Kidney capillary endothelial cell (primary cell): ENCODE measurements at places on chromosomes 5 and 9.

DNA sequence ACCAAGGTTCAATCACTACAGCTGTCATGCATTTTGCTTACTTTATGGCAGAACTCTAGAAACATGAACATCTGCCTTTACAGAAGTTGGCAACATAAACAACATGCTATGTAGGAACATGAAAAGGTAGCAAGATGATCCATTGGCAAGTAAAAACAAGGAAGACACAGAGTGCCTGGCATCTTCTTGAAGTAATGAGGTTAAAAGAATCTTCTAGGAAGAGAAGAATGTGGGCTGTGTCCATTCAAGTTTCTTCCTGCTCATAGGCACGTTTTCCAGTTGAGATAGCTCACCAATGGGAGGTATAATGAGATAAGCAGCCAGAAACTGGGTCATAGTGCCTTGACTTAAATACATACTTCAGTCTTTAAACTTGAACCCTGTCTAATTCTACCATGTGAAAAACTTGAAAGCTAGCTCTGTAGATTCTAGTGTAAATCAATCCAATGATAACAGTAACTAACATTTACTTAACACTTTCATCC, 109.4 kb upstream of the PRLR start:
- no peak for DNase-seq

GRCh38 chr9:86754581-86755560, 192.4 kb downstream of the GAS1 start:
- DNase-seq, result no peak

GRCh38 chr9:128928624-128929023, 7.8 kb downstream of the PHYHD1 start:
- no peak for DNase-seq

DNA sequence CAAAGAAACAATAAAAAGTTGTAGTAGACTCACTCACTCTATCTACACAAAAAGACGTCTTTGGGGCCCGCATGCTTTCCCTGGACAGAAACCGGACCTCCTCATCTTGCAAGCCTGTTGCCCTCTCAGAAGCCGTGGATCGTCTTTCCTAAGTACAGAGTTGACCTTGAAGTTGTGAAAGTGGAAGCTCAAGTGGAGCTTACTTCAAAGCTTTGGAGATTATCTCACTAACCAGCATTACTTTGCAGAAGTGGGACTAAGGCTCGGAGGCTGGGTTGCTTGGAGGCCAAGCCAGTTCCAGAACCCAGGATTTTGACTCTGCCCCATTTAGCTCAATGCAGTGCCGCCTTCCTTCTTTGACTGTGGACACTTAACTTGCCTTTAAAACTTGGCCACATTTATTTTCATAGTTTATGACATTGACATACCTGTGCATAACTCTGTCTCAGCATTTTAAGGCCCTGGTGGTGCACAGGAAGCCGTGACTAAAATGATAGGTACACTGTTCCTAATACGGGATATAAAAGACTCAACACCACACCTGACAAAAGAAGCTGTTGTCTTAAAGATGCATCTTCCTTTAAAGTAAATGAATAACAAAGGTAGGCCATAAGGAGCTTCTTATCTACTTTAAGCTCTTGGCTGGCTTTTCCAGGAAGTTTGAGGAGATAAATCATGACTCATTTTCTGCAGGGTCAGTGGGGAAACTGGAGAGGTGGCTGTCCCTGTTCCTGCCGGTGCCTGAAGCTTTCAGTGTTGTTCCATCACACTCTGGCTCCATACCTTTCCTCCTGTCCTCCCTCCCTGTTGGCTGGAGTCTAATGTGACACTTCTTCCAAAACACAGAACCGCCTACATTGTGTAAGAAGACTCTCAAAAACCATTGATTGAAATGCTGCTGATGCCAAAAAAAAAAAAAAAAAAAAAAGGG, 10.7 kb downstream of the SLC25A25 start:
- peak; percentile 37 for DNase-seq

GRCh38 chr9:86550401-86550800, 196.2 kb upstream of the TUT7 start:
- no peak for DNase-seq

GRCh38 chr9:28121366-28121765, 548.1 kb upstream of the C9orf72 start:
- no peak for DNase-seq

GRCh38 chr9:123422635-123423310, 66.8 kb downstream of the CRB2 start:
- DNase-seq, result no peak

GRCh38 chr5:691817-692528, 1.2 kb downstream of the TPPP start:
- DNase-seq, result no peak

DNA sequence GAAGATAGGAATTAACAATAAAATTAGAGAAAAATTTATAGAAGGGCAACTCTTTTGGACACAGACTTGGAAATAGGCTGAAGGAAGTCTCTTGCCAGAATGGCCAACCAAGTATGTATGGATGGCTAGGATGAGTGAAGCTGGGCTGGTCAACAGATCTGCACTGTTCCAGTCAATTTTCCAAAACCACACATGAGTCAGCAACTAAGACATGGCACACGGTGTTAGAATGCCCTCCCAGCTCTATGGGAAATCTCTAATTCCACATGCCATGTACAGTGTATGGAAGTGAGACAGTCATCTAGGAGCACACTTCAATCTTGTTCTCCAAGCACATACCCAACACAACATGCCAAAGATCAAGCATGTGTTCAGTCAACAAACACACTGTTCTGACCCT, 129.6 kb downstream of the GLIS3 start:
- no peak for DNase-seq

- DNase-seq, result peak; percentile 42
Observed at GRCh38 chr9:132114102-132114707, 34.5 kb upstream of the MED27 start.

GRCh38 chr9:116452634-116453033, 234.5 kb upstream of the TRIM32 start:
- DNase-seq, result no peak

- DNase-seq, result no peak
Observed at GRCh38 chr5:17794815-17795214, 160.6 kb downstream of the TAF11L14 start.

DNA sequence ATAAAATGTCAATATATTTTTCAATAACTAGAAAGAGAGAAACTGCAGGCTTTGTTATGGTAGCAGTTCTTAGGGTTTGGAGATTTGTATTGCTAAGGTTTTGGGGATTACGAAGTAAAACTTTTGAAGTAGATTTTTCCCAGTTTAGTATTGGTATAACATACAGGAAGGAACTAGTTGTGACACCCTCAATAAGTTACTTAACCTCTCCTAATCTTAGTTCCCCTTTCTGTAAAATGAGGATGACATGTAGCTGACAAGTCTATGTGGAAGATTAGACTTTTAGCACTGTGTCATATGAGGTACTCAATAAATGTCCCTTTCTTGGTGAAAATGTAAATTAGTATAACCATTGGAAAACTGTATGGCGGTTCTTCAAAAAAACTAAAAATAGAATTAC, 73.4 kb upstream of the ATG10 start:
- DNase-seq, result no peak

DNA sequence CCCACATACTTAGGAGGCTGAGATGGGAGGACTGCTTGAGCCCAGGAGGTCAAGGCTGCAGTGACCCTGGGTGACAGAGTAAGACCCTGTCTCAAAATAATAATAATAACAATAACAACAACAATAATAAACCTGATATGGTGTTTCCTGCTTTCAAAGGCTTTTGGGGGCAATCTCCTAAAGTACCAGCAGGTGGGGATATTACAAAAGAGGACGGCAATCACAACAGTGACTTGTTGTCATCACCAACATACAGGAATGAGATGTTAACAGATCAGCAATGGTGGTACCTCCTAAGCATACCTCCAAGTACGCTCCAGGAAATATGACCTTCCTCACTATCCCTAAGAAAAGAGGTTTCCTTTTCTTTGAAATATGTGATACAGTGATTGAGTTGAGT, 91.1 kb upstream of the RNF180 start:
- peak; percentile 60 for DNase-seq

- DNase-seq, result no peak
Observed at GRCh38 chr9:69411246-69411645, 86.2 kb downstream of the ENTREP1 start.

DNA sequence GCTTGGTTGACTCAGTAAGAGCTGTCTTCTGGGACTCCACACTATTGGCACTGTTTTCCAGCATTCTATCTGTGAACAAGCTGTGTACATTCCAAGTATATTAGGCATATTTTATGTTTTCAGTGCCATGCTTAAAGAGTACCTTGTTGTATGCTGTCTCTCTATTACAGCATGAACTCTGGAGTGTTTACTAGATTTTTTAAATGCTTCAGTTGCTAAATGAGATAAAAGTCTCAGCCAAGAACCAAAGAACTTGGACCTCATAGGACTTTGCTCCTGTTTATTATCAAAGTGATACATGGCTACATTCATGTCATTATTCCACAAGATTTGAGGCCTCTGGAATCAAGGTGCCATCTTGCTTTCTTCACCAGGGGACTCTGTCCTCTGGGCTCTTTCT, 167.2 kb downstream of the C9orf152 start:
- no peak for DNase-seq

DNA sequence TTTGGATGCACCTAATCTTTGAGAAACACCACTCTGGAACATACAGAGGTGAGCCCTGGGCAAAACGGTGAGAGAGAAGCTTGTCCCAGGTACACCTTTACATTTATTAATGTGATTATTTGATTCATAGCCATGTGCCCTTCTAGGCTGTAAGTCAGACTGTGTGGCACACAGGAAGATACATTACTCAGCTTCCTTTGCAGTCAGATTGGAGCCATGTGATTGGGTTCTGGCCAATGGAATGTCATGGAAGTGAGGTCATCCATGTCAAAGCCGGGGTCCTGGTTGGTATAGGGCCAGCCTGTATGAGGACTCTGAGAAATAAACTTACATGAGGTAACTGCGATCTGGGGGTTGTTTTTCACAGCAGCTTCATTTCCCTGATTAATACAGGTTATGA, 106.8 kb upstream of the CD180 start:
- peak; percentile 88 for DNase-seq

- DNase-seq, result no peak
Observed at GRCh38 chr5:178384816-178385495, 152.4 kb upstream of the PHYKPL start.

GRCh38 chr5:24232929-24233498, 411.8 kb downstream of the CDH10 start:
- peak; percentile 36 for DNase-seq

DNA sequence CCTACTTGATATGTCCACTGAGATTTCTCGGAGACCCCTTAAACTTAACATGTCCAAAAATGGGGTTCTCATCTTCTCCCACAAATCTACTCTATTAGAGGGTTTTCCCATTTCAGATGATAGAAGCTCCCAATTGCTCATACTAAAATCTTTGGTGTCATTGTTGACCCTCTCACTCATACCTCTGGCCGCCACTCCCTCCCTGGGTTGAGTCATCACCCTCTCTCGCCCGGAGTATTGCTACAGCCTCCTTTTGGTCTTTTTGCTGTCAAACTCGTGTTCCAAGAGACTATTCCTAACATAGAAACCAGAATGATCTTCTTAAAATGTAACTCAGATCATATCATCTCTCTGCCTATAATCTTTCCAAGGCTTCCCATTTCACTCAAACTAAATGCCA, 91.0 kb upstream of the GNAQ start:
- no peak for DNase-seq

GRCh38 chr9:18456624-18457237, 17.2 kb upstream of the ADAMTSL1 start:
- DNase-seq, result no peak

DNA sequence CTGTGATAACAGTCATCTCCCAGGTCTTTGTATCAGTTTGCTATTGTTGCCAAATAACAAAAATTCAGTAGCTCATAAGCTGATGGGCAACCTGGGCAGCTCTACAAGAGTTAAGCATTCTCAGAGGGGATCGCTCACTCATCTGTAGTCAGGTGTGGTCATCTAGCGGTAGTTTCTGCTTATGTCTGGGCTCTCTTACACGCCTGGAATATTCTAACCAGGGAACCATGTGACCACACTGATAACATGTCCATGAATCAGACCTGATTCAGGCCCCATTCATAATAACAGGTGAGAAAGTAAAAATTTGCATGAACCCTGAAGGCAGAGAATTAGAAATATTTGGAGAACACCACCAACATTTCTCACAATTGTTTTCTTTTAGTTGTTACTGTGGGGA, 576.1 kb downstream of the SLCO4C1 start:
- no peak for DNase-seq

- no peak for DNase-seq
Observed at GRCh38 chr9:72786948-72787347, 165.9 kb downstream of the ALDH1A1 start.

- DNase-seq, result peak; percentile 60
Observed at GRCh38 chr5:172283862-172284610, 472 bp upstream of the UBTD2 start.

DNA sequence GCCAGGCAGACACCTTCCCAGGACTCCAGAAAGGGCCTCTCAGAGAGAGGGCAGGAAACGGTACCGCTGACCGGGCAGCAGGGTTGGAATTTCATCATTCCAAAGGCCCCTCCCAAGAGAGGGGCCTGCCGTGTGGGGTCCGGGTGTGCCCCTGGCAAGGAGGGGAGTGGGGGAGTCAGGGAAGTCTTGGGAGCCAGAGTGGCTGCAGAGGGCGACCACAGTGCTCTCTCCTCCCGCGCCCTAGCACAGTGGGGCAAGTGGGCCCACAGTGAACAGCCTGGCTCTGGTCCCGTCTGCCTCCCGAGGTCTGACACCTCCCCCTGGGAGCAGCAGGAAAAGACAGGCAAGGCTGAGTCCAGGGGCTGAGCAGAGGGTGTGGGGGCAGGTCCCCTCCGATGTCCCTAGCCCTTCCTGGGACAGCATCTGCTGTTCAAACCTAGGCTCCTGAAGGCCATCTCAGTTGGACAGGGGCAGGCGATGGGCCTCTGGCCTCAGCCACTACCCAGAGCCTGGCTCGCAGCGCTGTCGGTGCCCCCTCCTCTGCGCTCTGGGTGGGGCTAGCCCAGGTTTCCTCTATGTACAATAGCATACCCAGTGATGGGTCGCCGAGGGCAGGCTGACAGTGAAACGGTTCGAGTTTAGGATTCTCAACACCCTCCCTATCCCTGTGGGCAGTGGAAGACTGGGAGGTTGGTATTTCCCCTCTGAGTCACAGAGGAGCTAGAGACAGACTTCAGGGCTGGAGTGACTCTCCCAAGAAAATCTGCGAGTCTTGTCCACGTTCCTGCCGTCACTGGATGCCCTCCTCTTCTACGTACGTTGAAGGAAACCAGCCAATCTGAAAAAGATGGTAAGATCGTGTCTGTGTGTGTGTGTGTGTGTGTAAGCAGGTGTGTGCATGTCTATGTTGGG, 25.4 kb upstream of the SARDH start:
- no peak for DNase-seq

DNA sequence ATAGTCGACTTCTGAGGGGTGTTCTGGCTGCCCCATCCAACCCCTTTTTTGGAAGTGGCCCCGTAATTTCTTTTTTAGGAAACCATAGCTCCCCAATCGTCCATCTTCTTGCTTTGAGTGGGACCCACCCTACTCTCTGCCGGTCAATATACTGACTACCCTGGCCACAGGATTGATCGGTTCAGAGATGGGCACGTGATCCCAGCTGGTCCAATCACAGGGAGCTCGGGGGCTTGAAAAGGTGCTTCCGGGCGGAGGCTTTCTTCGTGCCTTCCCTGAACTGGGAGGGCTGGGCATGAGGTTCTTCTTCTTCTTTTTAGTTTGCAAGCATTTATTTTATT, 78.7 kb upstream of the SH3PXD2B start:
- no peak for DNase-seq
